ENCODE measurements at places on chromosomes 5 and 9.

GRCh38 chr5:137727623-137728022 is 8.3 kb downstream of the KLHL3 start:
- no peak for DNase-seq

DNA sequence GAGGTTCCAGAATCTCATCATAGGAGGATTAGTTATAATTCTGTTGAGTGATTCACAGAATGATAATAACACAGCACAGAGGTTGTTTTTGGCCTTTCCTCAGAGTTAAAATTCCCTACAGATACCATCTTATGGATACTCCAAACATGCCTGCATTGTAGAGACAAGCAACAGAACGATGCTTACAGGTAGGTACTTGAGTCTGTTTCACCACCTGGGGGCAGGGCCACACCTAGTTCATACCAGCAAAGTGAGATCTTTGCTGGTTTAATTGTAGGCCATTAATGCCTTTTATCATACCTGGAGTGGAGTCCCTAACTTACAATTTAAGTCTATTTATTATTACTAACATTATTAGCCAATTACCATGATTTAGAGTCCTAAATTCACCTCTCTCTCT is 416.5 kb upstream of the TLE4 start:
- DNase-seq, result no peak

DNA sequence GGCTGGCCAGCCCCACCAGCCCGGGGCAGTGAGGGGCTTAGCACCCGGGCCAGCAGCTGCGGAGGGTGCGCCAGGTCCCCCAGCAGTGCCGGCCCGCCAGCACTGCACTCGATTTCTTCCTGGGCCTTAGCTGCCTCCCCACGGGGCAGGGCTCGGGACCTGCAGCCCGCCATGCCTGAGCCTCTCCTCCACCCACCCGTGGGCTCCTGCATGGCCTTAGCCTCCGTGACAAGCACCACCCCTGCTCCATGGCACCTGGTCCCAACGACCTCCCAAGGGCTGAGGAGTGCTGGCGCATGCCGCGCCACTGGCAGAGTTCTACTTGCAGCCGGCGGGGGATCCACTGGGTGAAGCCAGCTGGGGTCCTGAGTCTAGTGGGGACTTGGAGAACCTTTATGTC is 452.6 kb downstream of the AGTPBP1 start:
- no peak for DNase-seq

DNA sequence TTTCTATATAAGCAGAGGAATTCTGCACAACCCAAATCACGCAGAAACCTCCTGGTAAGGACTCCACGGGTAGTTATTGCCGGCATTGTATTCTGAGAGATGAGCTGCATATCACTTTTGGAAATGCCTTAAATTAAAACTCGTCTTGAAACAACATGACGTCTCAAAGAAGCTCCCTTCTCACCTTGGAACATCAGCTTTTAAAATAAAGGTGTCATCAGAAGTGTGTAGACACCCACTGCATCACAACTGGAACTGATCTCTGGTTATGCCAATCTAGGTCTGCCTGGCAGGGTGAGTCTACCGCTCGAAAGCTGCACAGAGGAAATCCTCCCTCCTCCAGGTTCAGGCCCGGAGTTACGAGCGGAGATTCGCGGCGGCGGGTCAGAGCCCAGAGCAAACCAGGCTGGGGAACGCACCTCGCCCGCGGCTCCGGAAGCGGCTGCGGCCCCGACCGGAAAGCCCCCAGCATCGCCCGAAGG is 974 bp upstream of the SLC12A2 start:
- DNase-seq, result no peak

DNA sequence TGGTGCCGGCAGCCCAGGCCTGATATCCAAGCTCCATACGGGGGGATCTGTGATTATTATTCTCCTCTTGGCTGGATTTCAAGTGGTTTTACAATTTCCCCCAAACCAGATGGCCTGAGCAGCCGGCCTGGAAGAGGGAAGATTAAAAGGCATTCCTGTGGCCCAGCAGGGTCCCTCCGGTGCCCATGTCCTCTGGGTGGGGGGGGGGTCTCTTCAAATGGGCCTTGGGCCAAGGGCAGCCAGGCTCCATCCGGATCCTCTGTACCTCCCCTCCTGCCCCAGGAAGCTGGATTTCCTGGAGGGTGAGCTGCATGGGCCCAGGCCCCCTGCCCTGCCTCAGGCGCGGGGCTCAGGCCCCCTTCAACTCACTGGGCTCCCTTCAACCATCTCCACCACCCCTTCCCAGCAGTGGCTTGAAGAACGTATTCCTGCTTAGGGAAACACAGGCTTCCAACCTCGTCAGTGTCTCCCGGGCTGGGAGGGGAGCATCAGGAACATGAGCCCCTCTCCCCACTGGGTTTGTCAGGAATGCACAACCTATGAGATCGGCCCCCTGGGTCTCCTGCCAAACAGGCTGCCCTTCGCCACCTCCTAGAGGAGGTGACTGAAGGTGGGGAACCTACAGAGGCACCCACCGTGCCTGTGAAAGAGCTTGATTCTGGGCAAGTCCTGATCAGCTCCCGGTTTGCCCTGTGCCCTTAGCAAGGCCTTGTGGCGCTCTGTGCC is 62.9 kb upstream of the ORM1 start:
- DNase-seq, result no peak

- DNase-seq, result no peak
These were observed 74.0 kb upstream of the MIER3 start for GRCh38 chr5:57025961-57026360.

DNA sequence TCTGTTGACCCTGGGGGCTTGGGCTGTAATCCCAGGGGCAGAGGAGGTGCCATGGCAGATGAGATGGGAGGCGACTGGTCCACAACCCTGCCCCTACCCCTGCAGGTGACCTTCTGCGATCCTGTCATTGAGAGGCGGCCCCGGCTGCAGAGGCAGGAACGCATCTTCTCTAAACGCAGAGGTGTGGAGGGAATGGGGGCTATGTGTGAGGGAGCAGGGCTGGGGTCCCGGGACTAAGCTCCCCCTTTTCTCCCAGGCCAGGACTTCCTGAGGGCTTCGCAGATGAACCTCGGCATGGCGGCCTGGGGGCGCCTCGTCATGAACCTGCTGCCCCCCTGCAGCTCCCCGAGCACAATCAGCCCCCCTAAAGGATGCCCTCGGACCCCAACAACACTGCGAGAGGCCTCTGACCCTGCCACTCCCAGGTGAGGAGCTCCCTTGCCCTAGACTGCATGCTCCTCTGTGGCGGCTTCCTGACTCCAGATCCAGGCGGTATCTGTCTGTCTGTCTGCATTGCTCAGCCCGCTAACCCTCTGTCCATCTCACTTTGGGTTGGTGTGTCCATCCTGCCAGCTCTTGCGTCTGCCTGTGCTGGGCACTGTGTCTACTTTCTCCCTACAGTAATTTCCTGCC is 9.9 kb downstream of the ZDHHC12 start:
- DNase-seq, result no peak

- no peak for DNase-seq
These were observed 184.2 kb upstream of the TBCA start for GRCh38 chr5:77960305-77960704.
